Fibroblast of the aortic adventitia (primary cell): ENCODE measurements at places on chromosomes 3 and 15. TPM values are rescaled to one million over a fixed set of nuclear protein-coding genes. Genes with fewer than 3 reads are reported as not detected.
A peak's percentile ranks its signal among the peaks of the same experiment; 100 is the strongest.

Gene GOLGA8G
- not detected in 2 replicates for total RNA-seq

DNA sequence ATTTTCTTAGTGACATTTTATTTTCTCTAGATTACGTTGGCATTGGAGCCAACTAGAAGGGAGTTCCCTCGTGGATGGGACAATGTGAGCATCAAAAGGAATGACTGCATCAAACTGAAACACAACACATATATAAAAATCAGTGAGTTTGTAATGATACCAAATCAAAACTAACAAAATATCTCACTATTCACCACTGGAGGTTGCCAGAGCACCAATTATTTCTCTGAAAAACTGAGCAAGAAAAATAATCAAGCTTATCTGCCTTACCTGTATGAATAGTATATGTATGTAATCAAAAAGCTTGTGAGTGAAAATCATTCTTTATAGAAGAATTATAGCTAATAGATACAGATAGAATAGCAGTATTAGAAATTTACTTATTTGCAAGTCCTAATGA lies 46.8 kb upstream of the OTOL1 start:
- DNase-seq = no peak

Gene ITIH1
- 1.3 TPM in 1 of 2 replicates, not detected in the other for total RNA-seq

- no peak for DNase-seq
These were observed 27.2 kb upstream of the SYN2 start for GRCh38 chr3:11976976-11977375.

- no peak for DNase-seq
These were observed 44.2 kb upstream of the CSPG5 start for GRCh38 chr3:47622671-47623461.

DNA sequence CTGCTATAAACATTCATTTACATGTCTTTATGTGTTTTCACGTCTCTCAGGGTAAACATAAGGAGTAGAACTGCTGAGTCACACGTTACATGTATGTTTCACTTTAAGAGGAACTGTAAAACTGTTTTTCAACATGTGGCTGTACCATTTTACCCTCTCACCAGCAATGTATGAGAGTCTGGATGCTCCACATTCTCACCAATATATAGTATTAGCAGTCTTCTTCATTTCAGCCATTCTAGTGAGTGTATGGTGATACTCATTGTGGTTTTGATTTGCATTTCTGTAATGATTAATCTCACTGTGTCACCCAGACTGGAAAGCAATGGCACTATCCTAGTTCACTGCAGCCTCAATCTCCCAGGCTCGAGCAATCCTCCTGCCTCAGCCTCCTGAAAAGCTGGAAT lies 37.1 kb downstream of the PHC3 start:
- no peak for DNase-seq

Gene NISCH
- total RNA-seq = 52.7 and 90.8 TPM in 2 replicates

DNA sequence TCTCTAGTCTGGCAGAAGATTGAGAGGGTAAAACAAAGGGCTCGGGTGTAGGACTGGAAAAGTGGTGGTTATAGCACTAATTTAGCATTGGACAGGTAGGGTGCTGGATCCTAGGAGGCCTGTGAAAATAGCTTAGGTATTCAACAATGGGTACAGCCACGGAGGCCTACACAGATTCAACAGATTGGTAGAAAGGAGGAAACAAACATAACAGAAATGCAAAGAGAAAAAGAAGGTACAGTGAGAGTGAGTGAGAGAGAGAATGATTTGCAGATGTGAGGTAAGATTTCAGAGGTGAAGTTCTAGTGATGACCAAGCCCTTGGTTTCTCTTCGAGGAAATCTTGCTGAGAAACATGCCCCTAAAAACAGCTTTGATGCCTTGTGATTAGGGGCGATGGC lies 37.9 kb downstream of the ADIPOQ start:
- DNase-seq = no peak

GRCh38 chr3:98954242-98954641 lies 52.7 kb upstream of the DCBLD2 start:
- no peak for DNase-seq

Gene SPTSSB
- 0.45 TPM in 1 of 2 replicates, not detected in the other for total RNA-seq

DNA sequence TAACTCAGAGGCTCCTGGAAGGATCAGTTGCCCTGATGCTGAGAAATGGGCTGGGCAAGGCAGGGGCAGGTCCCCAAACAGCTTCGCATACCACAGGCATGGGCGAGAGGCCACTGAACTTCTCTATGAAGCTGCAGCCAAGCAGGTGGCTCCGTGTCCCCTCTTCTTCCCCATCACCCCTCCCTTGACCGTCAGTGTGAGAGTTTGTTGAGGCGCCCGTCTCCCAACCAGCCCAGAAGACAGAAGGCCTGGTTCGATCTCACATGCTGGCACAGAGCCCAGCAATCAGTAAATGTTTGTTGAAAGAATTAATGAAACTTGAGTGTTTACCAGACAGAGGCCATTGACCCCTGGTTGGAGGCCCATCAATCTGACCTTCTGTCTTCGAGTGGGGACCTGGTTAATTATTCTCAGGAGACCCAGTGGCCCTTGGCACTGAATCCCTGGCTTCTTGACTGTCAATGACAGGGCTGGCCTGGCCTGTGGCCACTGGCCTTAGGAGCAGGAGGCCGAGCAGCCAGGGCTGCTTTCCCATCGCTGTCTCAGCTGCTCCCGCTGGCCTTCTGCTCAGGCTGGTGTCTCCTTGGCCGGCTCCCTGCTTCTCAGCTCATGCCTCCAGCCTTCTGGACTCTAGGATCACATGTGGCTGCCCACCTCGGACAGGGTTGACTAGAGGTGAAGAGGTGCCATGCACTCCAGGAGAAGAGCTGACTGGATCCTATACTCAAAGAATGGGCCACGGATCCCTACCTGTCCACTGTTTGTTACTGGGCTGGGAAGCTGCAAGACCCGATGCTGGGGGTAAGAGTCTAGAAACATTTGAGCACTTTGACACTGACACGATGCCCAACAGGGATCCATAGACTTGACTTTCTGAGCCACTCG lies 113.4 kb downstream of the ASB7 start:
- no peak for DNase-seq

Gene LCTL
- 0.09 TPM in 1 of 2 replicates, not detected in the other for total RNA-seq

GRCh38 chr3:150217691-150218090 lies 190.4 kb upstream of the TSC22D2 start:
- DNase-seq = no peak

DNA sequence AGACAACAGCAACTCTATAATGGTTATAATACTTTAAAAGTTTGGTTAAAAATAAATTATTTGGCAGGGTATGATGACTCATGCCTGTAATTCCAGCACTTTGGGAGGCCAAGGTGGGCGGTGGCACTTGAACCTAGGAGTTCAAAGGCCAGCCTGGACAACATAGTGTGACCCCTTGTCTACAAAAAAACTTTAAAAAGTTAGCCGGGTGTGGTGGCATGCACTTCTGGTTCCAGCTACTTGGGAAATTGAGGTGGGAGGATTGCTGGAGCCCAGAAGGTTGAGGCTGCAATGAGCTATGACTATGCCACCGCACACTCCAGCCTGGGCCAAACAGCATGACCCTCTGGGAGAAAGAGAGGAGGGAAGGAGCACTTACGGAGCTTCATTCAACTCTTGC lies 7.7 kb upstream of the TRPC1 start:
- no peak for DNase-seq

GRCh38 chr15:72845981-72846383 lies 62.4 kb upstream of the ADPGK start:
- DNase-seq = peak; percentile 13

DNA sequence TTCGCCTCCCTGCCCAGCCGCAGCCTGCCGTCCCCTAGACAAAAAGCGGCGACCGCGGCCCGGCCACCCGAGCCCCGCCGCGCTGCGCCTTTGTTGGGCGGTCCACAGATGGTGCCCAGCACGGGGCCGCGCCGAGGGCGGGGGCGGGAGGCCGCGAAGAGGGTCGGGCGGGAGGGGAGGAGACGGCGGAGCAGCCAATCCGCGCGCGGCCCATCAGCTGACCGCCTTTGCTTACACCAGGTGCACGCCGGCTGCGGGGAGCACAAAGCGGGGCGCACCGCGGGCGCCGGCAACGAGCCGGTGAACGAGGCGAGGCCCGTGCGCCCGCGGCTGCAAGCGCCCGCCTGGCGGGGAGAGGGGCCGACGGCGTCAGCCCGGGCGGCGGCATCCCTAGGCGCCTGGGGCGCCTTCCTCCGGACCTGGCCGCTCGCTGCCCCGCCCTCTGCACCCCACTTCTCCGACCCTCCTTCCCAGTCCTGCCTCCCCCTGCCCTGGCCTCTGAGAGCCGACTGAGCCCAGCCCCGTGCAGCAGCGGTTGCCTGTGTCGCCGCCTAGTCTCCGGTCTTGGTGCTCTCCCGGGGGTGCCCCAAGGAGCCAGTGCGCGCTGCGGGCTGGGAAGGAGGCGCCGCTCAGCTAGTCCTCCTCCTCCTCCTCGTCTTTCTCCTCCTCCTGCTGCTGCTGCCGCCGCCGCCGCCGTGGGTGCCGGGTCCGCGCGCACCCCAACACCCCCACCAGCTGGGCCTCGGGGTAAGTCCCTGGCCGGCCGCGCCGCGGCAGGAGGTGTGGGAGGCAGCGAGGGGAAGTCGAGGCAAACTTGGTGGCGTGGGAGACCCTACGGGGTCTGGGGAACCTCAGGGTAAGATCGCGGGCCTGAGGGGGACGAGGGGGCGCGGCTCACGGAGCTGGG lies at the start of gene LRRN1:
Gene LRRN1 (plus strand): TSS at position 259 of the 907 bp plus-strand sequence. CDS start 45,211 bp downstream, outside the sequence.
- no peak for DNase-seq

Gene POPDC2
- 0.27 and 1.6 TPM in 2 replicates for total RNA-seq

- peak; percentile 91 for DNase-seq
These were observed 30.5 kb downstream of the EDEM1 start for GRCh38 chr3:5217824-5218595.
